ENCODE measurements at places on chromosomes 11 and 22.

DNA sequence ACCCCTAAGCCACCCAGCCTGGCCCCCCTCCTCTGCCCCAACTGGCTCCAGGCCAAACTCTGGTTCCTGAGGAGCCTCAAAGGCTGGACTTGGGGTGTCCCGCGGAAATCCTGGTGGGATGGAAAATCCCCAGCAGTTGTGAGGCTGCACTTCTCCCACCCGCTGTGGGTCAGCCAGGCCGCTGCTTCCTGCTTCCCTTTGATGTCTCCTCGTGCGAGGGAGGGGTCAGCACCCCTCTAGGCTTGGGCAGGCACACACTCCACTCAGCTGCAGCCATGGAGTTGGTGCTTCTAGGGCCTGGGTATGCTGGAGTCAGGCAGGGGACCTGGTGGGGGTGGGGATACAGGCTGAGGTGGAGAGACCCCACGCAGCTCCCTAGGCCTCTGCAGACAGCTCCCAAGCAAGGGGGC is 12.0 kb downstream of the KCNQ1OT1 start:
- DNase-seq: no peak

DNA sequence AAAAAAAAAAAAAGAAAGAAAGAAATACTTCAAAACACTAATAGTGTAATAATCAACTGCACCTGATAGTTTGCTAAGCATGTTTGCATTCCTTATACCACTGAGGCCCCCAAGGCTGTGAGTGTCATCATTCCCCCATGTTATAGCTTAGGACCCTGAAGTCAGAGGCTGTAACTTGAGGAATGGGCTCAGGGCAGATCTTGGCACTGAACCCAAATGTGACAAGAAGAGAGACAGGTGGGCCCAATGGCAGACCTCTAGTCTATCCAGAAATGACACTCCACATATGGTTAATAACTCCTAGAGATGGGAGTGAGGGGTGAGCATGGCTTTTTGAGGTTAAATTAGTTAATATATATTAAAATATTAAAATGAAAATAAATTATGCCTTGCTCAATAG is 13.2 kb downstream of the ZNF70 start:
- no peak for DNase-seq

- peak; percentile 54 for DNase-seq
These were observed at the start of gene RCOR2 for GRCh38 chr11:63916837-63917691. TSS of gene RCOR2 (minus strand) at chr11:63917164. CDS start at chr11:63916456, 708 bp downstream.

- DNase-seq: no peak
These were observed 2.1 kb downstream of the LGALS12 start for GRCh38 chr11:63508009-63508408.

DNA sequence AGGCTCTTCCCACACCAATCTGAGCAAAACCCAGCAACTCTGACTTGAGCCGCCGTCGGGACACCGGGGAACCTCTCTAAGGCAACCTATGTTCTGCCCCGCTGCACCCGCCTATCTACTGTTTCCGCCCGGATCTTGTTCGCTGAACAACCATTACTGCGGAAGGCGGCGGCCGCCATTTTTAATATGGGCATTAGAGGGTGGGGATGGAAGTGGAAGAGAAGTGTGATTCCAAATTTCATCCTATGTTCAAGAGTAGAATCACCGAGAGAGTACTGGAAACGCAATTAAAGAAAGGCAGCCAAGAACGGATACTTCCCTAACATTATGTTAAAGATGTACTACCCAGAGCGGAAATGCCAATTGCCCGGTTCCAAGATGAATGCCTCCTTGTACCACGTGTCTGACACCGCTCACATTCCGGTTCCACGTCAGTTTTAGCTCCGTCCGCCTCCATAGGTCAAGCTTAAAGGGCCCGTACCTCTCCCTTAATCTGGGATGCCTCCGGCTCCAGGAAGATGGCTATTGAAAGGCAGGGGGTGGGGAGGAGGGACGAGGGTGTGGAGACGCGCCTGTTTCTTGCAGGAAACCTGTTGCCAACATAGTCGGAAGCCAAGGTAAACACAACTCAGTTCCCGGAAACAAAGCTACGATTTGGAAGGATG is at the start of gene DPAGT1:
Gene DPAGT1 (minus strand): TSS at position 95 of the 665 bp plus-strand sequence. CDS start 198 bp downstream, outside the sequence.
- peak; percentile 84 for DNase-seq

DNA sequence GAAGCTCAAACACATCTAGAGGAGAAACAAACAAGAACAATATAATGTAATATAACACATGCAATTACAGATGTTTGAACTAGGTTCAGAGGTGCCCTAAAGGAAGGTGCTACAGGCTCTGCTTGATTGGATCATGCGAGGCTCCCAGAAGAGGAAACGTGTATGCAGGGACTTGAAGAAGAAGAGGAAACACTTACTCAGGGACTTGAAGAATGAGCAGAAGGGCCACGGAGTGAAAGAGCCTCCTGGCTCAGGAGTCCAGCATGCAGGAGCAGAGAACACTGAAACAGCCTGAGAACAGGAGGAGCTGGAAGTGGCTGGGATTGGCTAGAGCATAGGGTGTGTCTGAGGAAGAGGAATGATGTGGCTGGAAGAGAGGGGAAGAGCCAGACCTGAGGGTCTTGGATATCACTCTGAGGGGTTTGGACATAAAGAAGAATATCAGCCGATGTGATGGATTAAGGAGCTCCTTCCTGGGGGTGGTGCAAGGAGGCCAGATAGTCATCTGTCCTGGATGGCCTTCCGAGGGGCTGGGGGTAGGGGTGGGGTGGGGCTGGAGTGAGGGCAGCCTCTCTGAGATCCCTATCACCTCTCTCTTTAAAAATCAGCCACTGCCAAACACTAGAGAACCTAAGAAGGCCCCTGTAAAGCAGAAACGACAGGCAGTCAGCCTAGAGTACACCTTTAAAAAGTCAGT is 16.8 kb downstream of the FZD4 start:
- DNase-seq: no peak

GRCh38 chr22:35915477-35916013 is 113.1 kb downstream of the RBFOX2 start:
- DNase-seq: no peak

- DNase-seq: no peak
These were observed 602.6 kb upstream of the API5 start for GRCh38 chr11:42709216-42709615.

- DNase-seq: no peak
These were observed 5.9 kb upstream of the B3GAT3 start for GRCh38 chr11:62627713-62628112.

- DNase-seq: peak; percentile 11
These were observed 87.0 kb upstream of the THY1 start for GRCh38 chr11:119509969-119510401.

- DNase-seq: no peak
These were observed 122.6 kb upstream of the LMO1 start for GRCh38 chr11:8386134-8386864.

GRCh38 chr11:117796872-117797529 is at the start of gene DSCAML1:
TSS of gene DSCAML1 (minus strand) at chr11:117797216. CDS start at chr11:117797079, 137 bp downstream.
- DNase-seq: no peak

GRCh38 chr11:126398296-126398695 is 42.8 kb downstream of the ST3GAL4 start:
- no peak for DNase-seq

DNA sequence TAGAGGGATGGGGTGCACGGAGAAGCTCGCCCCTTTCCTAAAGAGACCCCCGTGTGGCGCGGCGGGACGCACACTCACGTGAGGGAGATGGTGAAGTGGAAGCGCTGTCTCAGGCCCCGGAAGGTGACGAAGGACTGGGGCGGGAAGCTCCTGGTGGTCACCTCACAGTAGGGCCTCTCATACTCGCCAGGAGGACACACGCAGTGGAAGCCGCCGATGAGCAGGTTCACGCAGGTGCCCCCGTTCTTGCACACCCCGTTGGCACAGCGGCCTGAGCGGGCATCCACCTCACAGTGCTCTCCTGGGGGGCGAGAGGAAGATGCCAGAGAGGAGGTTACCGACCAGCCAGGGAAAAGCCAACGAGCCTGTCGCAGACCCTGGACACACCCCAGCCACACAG is 98.3 kb downstream of the CELSR1 start:
- DNase-seq: no peak

GRCh38 chr11:21556926-21557325 is 636.0 kb upstream of the ANO5 start:
- no peak for DNase-seq

GRCh38 chr22:42758931-42759629 is 38.4 kb upstream of the A4GALT start:
- DNase-seq: no peak

GRCh38 chr11:75090671-75091177 is 6.0 kb downstream of the OR2AT4 start:
- no peak for DNase-seq

GRCh38 chr22:45397806-45398205 is 15.6 kb downstream of the SMC1B start:
- DNase-seq: no peak

GRCh38 chr22:38034884-38035529 is 22.2 kb upstream of the PICK1 start:
- no peak for DNase-seq

GRCh38 chr11:45739866-45740265 is 65.1 kb upstream of the SLC35C1 start:
- no peak for DNase-seq

GRCh38 chr22:35721960-35722359 is 4.3 kb downstream of the APOL5 start:
- no peak for DNase-seq

DNA sequence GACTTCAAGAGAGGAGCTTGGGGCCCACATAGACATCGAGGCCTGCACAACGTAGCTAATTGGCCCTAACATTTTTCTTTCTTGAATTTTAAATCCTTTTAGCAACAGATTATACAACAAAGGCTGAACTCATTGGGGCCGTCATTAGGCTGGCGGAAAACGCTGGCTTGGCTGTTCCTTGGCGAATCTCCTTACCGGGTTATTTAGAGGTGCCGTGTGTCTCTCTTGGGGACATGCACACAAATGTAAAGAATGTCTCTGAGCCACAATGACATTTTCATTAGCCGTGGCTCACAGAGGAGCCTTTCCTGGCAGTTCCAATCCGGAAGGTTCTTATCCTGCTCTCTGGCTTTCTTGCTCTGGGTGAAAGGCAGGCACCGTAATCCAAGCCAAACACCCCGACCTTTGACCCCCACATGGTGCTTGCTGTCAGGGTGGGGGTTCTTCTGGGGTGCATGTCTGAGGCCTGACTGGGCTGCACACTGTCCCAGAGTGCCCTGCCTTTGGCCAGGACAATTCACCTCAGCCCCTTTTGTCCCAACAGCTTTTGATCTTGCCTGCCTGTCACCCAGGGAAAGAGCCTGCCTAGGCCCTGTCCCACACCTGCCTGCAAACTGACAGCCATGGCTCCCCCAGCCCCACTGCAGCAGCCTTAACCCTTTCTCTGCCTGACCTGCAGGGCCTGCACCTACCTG is 9.2 kb upstream of the FGF3 start:
- no peak for DNase-seq

DNA sequence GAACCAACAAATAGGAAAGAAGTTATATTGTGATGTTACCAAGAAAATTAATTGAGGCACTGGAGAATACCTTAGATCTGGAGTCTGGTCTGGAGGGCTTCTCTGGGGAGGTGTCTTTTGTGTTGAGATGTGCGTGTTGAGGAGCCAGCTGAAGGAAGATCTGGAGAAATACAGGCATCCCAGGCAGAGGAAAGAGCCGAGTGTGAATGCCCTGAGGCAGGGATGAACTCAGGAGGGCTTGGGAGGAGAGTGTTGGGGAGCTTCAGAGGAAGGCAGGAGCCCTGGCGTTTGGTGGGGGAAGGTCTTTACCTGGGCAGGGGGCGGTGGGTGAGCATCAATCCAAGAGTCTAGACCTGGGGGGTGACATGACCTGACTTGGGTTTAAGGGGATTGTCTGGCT is 13.1 kb downstream of the SYNGR1 start:
- no peak for DNase-seq

DNA sequence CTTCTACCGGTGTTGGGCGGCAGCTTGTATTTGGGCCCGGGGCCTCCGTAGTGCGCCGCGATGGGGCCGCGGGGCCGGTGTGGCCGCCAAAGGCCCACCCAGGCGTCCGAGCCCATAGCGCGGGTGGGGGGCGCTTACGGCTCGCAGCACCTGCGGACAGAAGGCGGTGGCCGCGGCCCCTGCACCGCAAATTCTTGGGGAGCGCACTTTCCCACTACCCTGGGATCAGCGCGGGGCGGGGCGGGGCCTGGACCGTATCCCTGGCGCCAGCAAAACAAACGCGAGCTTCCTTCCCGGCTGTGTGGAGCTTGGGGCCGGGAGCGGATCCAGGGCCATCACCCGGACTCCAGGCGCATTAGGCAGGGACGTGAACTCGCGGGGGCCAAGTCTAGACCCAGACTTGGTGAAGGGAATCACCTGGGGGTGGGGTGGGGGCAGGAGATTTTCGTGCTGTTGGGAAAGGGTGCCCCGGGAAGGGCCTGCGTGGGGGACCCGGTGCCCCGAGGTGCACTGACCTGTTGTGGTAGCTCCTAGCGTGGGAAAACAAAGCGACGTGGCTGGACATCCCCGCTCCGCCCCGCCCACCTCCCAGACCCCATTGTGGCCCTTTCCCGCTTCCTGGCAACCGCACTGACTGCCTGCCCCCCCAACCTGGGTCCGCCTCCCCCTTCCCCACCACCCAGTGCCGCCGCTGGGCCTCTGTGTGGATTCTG is 2.3 kb upstream of the TYMP start:
- peak; percentile 14 for DNase-seq
